ENCODE measurements at places on chromosomes 3 and 15.

GRCh38 chr3:156615592-156616173, 58.7 kb upstream of the TIPARP start:
- DNase-seq: no peak

DNA sequence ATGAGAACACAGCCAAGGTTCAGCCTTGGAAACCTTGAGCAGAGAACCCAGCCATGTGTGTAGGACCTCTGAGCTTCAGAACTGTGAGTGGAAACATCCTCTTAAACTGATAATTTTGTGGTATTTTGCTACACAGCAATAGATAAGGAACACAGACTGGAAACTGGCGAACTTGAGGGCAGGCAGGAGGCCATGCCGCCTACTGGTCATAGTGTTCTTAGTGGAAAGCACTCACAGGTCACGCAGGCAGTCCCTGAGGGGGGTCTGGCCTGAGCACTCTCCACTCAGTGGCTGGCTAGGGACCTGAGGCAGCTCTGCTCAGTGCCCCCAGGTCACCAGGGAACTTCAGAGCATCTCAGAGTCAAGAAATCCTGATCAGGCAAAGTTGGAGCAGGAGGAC, 9.7 kb upstream of the XIRP1 start:
- no peak for DNase-seq

- DNase-seq: no peak
These were observed 278.3 kb downstream of the CHL1 start for GRCh38 chr3:474828-475227.

DNA sequence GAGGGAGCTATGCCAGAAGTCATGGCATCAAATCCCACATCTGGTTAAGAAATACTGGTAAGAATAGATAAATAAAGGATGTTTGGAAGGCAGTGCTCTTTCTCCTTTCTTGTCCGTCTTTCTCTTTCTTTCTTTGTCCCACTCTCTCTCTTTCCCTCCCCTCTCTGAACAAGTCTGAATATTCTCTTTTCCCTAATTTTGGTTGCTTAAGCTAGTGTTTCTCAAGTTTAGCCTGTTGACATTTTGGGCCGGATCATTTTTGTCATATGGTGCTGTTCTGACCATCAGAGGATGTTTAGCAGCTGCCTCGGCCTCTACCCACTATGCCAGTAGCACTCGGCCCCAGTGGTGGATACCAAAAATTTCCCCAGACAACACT, 405.3 kb upstream of the C2CD4B start:
- no peak for DNase-seq

GRCh38 chr15:65856821-65857455, 12.4 kb upstream of the RAB11A start:
- DNase-seq: peak; percentile 75

GRCh38 chr15:84572231-84572630, 28.6 kb upstream of the ZSCAN2 start:
- DNase-seq: no peak

DNA sequence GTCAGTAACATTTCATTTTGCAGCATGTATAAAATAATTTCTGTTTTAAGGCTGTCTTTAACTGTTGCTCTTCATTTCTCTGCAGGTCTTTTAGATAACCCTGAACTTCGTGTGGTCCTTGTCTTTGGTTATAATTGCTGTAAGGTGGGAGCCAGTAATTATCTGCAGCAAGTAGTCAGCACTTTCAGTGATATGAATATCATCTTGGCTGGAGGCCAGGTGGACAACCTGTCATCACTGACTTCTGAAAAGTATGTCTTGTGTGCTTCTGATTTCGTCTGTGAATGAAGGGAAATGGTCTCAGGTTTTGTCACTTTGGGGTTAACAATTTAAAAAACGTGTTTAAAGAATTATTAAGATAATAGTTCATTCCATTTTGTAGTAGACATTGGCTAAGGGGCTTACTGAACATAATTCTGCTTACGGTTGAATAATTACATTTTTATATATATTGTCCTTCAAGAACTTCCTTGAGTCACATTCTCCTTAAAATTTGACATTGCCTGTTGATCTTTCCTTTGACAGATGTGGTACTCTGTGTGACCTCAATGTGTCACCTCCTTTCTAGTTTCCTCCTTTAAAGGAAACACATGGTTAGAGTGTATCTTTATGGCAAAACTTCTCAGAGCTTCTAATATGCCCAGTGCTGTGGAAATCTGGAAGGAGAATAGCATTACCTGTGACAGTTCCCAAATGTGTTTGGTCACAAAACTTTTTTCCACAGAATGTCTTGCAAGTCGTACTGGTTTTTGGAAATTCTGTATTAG, 26.3 kb downstream of the FBXO22 start:
- no peak for DNase-seq

DNA sequence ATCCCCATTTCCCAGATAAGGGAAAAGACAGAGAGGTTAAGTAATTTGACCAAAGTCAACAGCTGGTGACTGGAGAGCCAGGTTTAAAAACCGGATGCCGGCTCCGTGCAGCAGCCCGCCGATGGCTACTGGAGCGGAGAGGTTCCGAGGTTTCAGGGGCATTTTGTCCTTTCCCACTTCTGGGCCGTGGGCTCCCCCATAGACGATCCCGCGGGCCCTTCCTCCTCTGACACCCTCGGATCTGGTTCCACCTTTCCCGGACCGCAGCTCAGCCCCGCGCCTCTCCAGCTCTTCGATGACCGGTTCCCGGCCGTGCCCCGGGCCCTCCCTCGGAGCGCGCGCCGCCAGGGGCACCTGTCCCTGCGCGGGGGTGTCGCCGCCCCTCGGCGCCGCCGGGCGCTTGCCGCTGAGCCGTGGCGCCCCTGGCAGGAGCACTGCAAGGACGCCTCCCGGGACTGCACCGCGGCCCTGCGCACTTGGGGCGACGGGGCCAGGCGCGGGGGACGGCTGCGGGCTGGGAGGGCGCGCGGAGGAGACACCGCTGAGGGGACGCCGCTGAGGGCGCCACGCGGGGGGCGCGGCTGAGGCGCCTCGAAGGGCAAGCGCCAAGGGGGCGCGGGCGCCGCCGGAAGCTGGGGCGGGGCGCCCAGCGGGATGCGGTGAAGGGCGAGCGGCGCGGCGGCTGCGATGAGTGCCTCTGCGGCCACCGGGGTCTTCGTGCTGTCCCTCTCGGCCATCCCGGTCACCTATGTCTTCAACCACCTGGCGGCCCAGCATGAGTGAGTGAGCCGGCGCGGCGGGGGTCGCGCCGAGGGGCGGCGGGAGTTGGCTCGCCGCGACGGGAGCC, at the start of gene TM6SF1:
TSS of gene TM6SF1 (plus strand) at position 652 of the 847 bp plus-strand sequence. CDS start at position 688, 36 bp downstream.
- DNase-seq: peak; percentile 45

All from suppressor macrophage (primary cell).